HT1080 (cell line): ENCODE measurements at places on chromosomes 1 and 21. TPM values are rescaled to one million over a fixed set of nuclear protein-coding genes. Genes with fewer than 3 reads are reported as not detected.

GRCh38 chr21:45050797-45051489 is 23.4 kb upstream of the ADARB1 start:
- no peak for DNase-seq

DNA sequence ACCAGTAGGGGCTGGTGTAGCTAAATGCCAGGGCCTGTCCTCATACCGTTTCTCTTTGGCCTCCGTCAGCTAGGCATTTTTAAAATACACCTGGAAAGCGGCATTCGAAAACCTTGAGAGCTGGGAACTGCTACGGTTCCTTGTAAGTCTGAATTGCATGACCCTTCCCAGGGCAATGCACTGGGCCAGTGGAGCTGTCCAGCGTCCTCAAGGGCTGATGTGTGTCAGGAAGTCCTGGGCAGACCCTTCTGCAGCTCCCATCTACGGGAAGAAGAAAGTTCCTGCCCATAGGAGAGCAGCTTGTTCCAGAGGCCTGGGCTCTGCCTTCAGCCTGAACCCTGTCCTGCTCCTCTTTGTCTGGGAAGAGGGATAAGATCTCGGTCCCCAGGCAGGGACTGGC is 34.1 kb downstream of the UBASH3A start:
- DNase-seq, result no peak

GRCh38 chr1:248804771-248805681 is 20.7 kb downstream of the SH3BP5L start:
- no peak for DNase-seq

- DNase-seq, result no peak
These were observed 53.2 kb upstream of the SOD1 start for GRCh38 chr21:31606081-31606874.

DNA sequence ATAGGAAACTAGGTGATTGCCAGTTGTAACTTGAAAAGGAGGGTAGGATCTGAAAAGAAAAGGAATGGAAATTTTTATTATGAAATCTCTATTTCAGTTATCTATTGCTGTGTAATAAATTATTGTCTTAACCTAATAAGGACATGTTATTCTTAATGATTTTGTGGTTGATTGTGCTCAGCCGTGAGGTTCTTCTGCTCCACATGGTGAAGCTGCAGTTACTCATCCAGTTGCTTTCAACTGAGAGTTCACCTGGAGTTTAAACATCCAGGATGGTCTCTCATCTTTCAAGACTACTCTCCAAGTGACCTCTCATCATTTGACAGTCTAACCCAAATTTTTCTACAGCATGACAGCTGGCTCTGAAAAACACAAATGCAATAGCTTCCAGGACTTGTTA is 96.0 kb downstream of the ATG4C start:
- DNase-seq, result no peak

DNA sequence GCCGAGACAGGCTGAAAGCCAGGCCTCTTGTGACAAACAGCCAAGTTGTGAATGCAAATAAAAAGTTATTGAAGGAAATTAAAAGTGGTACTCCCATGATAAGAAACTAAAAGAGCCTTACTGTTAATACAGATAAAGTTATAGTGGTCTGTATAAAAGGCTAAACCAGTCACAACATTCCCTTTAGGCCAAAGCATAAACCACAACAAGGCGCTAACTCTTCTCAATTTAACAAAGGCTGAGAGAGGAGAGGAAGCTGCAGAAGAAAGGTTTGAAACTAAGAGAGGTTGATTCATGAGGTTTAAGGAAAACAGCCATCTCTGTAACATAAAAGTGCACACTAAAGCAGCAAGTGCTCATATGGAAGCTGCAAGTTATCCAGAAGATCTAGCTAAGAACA is 10.7 kb downstream of the C1orf105 start:
- no peak for DNase-seq

DNA sequence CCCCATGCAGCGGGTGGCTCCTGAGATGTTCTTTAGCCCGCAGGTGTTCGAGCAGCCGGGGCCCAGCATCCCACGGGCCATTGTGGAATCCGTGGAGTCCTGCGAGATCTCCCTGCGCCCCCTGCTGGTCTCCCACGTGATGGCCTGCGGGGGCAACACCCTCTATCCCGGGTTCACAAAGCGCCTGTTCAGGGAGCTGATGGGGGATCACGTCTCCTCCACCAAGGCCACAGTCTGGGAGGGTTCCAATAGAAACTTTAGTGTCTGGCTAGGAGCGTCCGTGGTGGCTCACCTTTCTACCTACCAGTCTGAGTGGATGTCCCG is 71.0 kb downstream of the ACTL8 start:
- DNase-seq, result no peak

GRCh38 chr21:45804809-45805313 is 161.3 kb downstream of the PCBP3 start:
- DNase-seq, result no peak

DNA sequence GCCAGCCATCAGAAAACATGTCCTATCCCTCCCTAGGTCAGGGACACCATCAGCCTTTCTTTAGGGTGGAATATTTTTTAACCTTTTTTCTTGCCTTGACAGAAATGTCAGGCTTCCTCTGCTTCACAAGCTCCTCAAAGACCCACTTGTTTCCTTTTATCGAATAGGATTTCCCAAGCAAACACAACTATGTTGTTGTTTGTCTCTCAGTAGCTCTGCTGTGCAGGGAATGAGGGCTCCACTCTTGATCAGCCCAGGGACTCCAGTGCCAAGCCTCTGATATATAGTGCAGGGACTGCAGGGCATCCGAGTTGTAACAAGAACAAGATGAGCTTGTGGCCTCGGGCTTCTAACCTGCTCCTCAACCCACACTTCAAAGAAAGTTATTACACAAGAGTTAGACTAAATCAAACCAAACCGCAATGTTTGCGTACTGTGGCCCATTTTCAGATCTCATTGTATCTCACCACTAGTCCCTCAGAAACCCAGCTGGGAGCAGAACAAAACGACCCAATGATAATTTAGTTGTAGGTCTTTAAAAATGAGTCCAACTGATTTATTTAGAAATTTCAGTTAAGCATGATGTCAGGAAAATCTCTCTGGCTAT is 108.1 kb downstream of the ATG4C start:
- DNase-seq, result no peak

DNA sequence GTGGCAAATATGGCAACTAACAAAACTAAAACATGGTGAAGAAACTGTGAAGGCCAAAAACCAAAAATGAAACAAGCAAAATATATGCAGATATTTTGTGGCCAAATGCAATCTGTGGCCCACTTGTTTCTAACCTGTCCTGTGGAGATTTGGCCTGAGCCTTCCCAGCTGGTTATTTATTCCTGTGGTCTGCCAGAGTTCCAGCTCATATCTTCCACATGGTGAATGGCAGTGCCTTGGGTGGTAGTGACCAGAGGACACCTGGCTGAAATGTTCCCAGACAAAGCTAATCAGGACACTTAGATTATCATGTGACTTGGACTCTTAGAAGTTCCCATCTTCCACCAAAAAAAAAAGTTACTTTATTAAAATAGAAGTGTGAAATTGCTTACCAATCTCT is 39.7 kb downstream of the RNASEL start:
- no peak for DNase-seq

DNA sequence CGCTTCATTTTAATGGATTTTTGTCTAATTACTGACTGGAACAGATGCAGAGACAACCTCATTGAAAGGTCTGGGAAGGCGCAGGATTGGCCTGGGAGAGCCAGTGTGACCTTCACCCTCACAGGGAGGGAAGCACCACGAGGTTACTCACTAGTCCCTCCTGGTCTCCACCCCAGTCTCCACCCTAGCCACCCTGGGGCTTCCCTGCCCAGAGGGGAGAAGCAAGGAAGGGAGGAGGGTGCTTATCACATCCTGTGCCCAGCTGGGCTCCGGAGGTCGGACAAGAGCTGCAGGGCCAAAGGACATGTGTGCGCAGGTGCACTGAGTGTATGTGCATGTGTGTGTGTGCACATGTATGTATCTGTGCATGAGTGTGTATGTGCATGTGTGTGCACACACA is 220.1 kb upstream of the VAMP3 start:
- DNase-seq, result no peak

DNA sequence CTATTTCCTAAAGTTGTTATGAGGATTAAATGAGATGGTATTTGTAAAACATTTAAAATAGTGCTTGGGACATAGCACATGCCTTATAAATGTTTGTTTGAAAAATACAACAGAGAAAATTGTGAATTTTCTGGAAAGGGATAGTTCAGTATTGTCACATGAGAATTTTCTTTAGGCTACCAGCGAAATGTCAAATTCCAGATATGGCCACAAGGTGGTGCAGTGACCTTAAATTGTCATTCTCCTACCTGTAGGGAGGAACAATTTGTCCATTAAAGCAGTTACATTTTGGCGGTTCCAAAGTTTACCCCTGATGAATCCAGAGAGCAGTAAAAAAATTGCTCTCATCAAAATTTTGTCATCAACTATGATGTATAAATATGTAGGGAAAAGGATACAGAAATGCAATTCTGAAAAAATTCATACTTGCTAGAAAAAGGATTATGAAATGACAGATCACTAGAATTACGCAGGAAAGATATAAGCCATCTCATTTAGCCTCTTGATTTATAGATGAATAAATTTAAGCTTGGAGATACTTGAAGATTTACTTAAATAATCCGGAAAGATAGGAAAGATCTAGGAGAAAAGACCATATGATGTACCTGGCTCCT is 50.2 kb upstream of the TSHB start:
- DNase-seq, result peak; percentile 47

GRCh38 chr1:41330588-41331545 is 30.4 kb upstream of the FOXO6 start:
- no peak for DNase-seq

- peak; percentile 26 for DNase-seq
These were observed 2.0 kb downstream of the AHDC1 start for GRCh38 chr1:27601771-27602461.

DNA sequence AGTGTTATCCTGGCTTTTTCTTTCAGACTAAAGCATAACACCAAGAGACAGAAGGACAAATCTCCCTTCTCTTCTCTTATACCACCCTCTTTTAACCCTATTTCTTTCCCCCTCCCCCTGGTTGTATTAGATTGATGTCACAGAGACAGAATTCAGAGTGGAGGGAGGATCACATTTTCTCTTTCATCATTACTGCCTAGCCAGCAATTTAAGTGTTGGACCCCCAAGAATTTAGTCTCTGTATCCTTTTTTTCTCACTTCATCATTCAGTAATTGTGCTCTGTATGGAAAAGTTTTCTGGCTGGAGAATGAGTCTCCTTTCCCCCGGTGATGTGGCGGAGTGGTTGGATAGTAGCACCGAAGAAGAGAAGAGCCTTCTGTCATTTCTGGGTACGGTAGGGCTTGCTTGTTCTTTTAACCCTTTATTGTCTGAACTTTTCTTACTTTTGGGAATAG is 124.8 kb downstream of the CLEC20A start:
- no peak for DNase-seq

DNA sequence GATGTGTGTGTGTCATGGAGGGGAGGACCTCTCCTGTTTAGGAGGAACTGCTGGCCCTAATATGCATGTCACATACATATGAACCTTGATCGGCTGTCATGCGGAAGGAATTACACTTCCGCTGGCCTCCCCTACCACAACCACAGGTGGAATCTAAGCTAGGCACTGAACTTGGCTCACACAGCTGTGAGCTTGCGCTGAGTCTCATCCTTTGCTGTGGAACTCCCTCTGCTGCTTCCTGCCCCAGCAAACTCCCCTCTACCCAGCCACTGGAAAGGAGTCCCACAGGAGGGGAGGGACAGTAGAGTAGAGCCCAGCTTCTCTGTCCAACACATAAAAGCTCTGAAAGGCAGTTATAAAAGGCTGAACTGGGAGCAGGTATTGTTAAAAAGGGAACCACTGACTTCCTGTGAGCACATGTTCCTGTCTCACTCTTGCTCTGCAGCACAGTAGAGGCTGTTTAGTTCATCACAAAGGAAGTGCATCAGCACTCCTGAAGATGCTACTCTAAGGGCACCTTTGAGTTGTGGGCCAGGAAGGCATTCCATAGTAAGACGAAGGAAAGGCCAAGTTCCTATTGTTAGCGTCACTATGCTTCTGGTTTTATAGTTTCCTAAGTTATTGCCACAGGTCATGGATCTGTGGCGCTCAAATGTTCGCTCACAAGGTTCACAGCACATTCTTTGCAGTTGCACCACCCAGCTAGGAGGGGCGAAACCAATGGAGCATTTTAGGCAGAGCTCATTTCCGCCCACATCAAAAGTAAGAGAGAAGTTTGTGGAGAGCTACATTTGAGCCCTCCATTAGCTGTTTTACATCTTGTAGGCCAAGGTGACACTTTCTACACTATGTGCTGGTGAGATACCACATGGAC is 17.7 kb upstream of the PTPRC start:
- DNase-seq, result no peak

DNA sequence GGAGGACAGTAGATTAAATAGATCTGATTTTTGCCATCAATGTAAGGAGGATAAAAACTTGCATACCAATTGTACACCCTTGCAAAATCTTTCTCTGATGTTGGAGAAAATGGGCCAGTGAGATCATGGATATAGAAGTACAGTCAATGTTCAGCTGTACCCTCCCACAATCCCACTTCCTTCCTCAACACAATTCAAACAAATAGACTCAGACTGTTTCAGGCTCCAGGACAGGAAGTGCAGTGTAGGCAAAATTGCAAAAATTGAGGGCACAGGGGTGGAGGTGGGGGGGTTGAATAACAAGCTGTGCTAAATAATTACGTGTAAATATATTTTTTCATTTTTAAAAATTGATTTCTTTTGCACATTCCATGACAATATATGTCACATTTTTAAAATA is 3.9 kb upstream of the IFI44 start:
- peak; percentile 46 for DNase-seq

DNA sequence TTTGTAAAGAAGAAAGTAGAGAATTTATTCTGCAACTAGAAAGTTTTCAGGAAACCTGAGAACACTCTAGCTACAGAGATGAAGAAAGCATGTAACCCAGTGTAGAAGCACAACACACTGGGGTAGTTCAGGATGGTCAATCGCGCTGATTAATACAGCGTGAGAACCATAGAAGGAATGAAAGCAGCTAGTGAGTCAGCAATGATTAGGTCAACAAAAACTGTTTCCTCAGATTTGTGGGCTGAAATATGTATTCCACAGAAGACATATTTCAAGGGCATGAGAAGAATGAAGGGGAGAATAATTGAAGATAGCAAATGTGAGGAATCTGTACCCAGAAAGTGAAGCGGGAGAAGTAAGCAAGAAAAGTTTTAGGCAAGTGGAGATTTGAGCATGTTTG is 97.8 kb upstream of the ADGRL2 start:
- DNase-seq, result peak; percentile 81

- no peak for DNase-seq
These were observed 145.2 kb upstream of the ERG start for GRCh38 chr21:38643404-38644023.

CYYR1 gene
- total RNA-seq, result not detected in 2 replicates

ITGB3BP gene
- total RNA-seq, result 29.1 and 31.0 TPM in 2 replicates

ERICH3 gene
- total RNA-seq, result 0.05 TPM in 1 of 2 replicates, not detected in the other

MAEL gene
- total RNA-seq, result 0.13 TPM in 1 of 2 replicates, not detected in the other

SLC5A3 gene
- total RNA-seq, result 9.2 and 12.2 TPM in 2 replicates

NUF2 gene
- 54.2 and 68.9 TPM in 2 replicates for total RNA-seq

HMGN1 gene
- 152 and 165 TPM in 2 replicates for total RNA-seq

KLHDC9 gene
- 0.51 and 1.0 TPM in 2 replicates for total RNA-seq

F3 gene
- 24.7 and 44.0 TPM in 2 replicates for total RNA-seq

LENEP gene
- 0.64 TPM in 1 of 2 replicates, not detected in the other for total RNA-seq
